ENCODE measurements at places on chromosomes 13 and 19. TPM values are rescaled to one million over a fixed set of nuclear protein-coding genes. Genes with fewer than 3 reads are reported as not detected.

GRCh38 chr19:40739871-40740703 lies 10.2 kb downstream of the ACTMAP start:
- H3K27ac ChIP-seq, result no peak overlapping the region
- DNase-seq, result no peak
- H3K4me1 ChIP-seq, result peaks cover 4% of the 10 kb centered on the region
- peaks cover 45% of the 10 kb centered on the region for H3K36me3 ChIP-seq
- no peak overlapping the region for H3K4me3 ChIP-seq
- no peaks in the 10 kb centered on the region for H3K27me3 ChIP-seq

DNA sequence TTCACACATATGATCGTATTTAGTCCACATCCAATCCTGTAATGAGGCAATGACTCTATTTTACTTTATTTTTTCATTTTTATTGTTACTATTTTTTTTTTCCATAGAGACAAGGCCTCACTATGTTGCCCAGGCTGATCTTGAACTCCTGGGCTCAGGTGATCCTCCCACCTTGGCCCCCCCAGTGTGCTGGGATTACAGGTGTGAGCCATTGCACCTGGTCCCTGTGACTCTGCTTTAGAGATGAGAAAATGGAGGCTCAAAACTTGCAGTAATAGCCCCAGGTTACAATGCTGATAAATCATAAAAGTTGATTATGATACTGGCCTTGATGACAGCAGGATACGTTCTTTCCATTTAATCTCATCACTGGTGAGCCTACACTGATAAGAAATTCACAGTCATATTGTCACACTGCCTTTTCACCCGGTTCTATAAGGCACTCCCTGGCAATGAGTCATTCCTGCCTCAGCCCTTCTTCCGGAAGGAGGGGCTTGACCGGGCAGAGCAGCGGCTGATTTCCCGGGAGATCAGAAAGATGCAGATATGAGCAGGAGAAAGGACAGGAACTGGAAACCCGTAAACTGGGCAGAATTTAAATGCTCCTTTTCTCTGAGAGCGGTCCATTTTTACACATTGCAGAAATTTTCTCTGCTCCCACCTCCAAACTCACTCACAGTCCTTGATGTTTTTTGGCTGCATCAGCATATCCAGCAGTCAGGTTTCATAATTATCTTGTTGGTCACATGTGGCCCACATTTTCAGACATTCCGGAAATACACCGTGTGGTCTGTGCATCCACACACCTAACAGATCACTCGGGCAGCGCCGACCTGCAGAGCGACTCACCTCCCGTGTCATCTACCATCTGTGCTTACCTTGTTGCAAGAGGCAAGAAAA lies 616.4 kb downstream of the EFNB2 start:
- H3K27me3 ChIP-seq, result no peaks in the 10 kb centered on the region
- no peaks in the 10 kb centered on the region for H3K36me3 ChIP-seq
- H3K4me3 ChIP-seq, result no peak overlapping the region
- DNase-seq, result no peak

DNA sequence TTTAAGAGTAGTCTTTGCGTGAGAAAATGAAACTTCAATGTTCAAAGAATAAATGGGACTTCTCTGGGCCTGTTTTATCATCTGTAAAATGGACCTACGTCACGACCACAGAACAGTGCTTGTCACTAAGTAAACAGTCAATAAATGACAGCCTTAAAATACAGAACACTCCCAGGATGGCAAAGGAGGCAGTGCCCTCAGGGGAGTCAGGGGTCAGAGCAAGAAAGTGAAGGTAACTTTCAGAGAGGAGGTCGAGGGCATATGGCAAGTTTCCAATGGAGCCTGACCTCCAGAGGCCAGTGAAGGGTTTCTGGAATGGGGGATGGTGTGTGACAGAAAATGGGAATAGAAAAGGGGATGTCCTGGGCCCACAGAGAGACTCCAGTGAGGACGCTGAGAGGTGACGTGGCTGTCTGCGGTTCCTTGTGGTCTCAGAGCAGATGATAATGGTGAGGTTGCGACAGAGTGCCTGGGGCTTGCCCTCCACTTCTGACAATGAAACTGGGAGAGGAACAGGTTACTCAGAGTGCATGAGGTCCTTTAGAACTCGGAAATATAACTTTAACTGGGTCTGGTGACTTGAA lies 91.8 kb downstream of the UBL3 start:
- no peaks in the 10 kb centered on the region for H3K36me3 ChIP-seq
- no peak overlapping the region for H3K27ac ChIP-seq
- no peaks in the 10 kb centered on the region for H3K4me1 ChIP-seq

DNA sequence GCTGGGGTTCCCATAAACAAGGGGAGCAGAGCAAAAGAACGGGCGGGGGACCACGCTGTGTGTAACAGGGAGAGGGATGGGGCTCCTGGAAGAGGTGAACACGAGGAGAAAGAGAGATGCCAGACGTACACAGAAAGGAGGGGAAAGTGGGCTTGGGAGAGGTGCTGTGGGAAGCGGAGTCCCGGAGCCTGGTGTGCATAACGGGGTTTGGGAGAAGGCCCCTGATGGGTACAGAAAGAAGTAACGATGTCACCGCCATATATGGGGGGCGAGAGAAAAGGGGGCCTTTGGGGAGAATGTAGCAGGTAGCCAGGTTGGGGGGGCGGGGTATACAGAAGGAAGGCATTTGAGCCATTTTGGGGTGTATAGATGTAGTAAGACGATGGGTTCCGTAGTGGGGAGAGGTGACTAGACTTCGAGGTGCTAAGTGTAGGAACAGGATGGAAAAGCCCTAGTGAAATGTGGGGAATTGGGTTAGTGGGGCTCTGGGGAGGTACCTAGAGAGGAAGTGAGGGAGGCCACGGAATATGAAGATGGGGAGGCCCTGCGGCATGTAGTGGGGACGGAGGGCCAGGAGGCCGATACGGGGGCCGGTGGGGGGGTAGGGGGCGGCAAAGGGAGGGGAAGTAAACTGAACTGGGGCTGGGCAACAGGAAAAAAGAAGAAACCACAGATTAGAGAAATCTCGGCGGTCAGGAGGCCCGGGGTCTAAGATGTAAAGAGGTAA lies 787 bp downstream of the ZNF580 start:
- H3K4me3 ChIP-seq, result peak overlapping the region; percentile 59
- H3K27ac ChIP-seq, result peak overlapping the region; percentile 76
- DNase-seq, result no peak
- H3K4me1 ChIP-seq, result peaks cover 11% of the 10 kb centered on the region
- peaks cover 13% of the 10 kb centered on the region for H3K36me3 ChIP-seq

GRCh38 chr13:111564606-111565005 lies 244.2 kb downstream of the TEX29 start:
- no peak overlapping the region for H3K27ac ChIP-seq
- H3K27me3 ChIP-seq, result no peaks in the 10 kb centered on the region
- no peak for DNase-seq
- H3K4me1 ChIP-seq, result no peaks in the 10 kb centered on the region

GRCh38 chr13:95182570-95183265 lies 118.5 kb downstream of the ABCC4 start:
- H3K36me3 ChIP-seq, result no peaks in the 10 kb centered on the region
- no peak overlapping the region for H3K27ac ChIP-seq
- DNase-seq, result no peak
- no peak overlapping the region for H3K4me3 ChIP-seq

DNA sequence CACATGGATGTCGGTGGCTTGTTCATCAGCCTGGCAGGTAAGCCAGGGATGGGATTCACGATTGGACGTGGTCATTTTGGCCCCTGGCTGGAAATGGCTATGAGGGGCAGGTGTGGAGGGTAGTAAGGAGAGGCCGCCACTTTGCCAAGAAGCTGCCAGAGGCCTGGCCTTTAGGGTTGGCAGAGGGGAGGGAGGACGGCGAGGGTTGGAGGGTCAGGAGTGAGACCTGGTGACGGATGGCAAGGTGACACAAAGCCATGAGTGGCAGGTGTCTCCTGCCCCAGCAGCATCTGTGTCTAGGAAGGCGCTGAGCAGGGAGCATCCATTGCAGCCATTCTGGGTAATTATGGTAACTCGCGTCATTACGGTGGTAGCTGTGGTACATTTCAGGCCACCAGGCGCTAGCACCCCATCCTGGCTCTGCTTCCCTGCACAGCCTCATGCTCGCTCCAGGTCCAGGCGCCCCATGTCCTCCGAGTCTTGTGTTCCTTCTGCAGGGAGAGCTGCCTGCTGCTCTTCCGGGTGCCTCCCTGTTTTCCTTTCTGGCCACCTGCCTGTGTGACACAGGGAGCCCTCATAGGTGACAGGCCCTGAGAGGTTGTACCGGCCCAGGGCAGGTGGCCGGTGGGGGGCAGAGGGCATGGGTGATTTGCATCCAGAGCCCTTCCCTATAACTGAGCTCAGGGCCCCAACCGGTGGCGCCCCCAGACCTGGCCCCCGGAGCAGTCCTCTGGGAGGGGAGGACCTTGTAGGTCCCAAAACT lies 4.2 kb downstream of the SSBP4 start:
- H3K27ac ChIP-seq, result no peak overlapping the region
- H3K36me3 ChIP-seq, result no peaks in the 10 kb centered on the region
- no peaks in the 10 kb centered on the region for H3K27me3 ChIP-seq
- H3K4me1 ChIP-seq, result peaks cover 29% of the 10 kb centered on the region
- no peak overlapping the region for H3K4me3 ChIP-seq

The CCNA1 gene
- 10.2 TPM for total RNA-seq

Measured in lung (tissue), 17 donors.